ENCODE measurements at places on chromosomes 1 and 21. TPM values are rescaled to one million over a fixed set of nuclear protein-coding genes. Genes with fewer than 3 reads are reported as not detected.

GRCh38 chr1:228293393-228293792 is 85.5 kb downstream of the OBSCN start:
- DNase-seq, result no peak

- DNase-seq, result no peak
Observed at GRCh38 chr21:44400791-44401385, 47.5 kb downstream of the TRPM2 start.

GRCh38 chr1:88891951-88892340 is 579 bp upstream of the GTF2B start:
- DNase-seq, result no peak

- no peak for DNase-seq
Observed at GRCh38 chr1:111366256-111366655, 61.3 kb downstream of the OVGP1 start.

GRCh38 chr1:108034396-108034795 is 69.4 kb upstream of the VAV3 start:
- DNase-seq, result no peak

- DNase-seq, result no peak
Observed at GRCh38 chr1:223543560-223543959, 121.9 kb downstream of the CAPN8 start.

DNA sequence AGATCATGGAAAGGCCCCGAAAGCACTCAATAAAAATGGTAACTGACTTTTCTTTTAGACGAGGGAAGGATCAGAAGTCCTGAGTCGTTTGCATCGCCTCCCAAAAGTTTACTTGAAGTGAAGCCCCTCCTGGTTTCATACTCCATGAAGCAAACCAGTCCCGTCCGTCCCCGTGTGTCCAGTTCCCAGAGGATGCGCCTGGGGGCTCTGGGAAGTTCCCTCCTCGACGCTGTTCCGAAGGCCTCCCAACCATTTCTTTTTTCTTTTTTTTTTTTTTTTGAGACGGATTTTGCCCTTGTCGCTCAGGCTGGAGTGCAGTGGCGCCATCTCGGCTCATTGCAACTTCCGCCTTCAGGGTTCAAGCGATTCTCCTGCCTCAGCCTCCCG is 661 bp upstream of the OSCP1 start:
- DNase-seq, result no peak

DNA sequence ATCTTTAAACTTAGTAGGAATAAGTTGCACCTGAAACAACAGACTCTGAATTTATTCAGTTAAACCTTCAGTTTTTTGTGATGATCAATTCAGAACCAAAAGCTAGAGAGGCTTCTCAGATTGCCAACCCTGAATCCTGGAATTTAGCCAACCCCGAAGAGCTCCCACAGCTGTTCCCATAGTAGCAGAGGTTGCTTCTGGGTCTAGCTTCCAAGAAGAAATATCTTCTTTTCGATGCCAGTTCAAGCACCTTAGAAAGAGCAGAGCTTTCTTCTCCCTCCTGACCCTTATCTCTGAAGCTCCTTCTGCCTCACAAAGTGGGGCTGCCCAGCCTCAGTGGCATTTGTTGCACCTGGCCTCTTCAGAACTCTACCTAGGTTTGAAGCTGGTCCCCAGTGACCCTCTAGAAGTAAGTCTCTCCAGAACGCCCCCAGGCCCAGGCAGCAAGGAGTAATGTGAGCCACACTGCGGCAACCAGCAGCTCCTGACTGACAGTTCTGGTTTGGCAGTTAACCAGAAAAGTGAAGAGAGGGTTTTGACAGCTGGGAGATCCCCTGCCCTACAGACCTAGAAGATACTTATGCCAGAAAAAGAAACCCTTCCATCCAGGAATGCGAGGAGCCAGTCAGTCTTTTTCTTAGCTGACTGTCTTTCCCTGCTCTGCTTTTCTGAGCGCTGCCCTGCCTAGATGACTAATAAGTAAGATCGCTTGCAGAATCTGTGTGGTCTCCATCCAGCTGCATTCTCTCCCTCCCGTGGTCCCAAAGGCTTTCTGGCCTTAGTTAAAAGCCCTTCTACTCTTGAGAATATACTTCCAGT is 165.9 kb downstream of the ADGRL4 start:
- no peak for DNase-seq

DNA sequence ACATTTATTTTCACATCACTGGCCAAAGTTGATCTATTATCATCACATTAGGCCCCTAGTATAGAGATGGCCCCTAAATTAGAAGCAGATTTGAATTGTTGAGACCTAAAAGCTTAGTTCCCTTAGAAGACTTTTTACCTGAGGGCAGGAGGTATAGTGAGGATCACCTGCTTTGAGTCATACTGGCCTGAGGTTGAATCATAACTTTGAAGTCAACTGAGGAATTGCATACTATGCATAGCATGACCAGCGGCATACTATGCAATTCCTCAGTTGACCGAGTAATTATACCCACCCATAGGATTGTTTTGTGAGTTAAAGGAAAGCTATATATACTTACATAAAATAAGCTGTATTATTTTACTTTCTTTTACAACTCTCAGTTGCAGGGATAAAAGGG is 50.3 kb upstream of the DPH5 start:
- no peak for DNase-seq

DNA sequence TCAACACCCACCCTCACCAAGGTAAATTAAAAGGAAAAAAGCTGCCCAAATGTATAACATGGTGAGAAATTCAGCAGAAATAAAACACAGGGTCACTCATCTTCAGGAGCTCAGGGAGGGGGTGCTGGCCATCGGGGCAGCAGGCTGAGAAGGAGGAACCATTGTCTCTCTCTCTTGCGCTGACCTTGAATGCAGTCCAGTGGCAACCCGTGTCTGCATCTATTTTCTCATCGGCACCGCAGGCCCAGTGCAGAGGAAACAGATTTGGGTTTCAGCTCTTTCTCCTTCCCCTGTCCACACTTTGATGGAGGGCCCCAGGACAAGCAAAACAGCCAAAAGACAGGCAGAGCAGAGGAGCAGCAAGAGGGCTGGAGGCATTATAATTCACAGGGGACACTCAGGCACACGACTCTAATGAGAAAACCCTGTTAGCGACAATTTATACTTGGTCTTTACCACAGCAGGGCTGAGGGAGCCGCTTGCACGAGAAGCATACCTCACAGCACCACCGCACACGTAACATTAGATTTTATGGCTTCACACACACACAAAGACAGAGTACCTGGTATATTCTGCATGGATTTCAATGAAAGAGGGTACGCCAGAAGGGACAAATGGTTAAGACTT is 18.6 kb downstream of the MKNK1 start:
- no peak for DNase-seq

DNA sequence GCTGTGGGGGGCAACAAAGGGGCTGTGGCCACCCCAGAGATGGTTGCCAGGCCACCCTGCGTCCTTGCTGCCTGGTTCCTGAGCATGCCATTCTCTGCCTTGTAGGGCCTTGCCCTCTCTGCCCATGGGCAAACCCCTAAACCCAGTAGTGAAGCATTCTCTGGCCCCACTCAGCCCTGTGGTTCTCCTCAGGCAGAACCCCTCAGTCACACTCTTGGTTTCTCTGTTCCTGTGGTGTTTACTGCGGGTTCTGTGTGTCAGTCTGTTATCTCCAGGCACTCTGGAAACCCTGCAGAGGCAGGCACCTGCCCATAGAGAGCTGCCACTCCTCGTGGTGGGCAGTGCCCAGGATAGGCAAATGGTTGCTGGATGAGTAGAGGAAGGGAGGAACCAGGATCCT is 41.1 kb upstream of the IL19 start:
- no peak for DNase-seq

DNA sequence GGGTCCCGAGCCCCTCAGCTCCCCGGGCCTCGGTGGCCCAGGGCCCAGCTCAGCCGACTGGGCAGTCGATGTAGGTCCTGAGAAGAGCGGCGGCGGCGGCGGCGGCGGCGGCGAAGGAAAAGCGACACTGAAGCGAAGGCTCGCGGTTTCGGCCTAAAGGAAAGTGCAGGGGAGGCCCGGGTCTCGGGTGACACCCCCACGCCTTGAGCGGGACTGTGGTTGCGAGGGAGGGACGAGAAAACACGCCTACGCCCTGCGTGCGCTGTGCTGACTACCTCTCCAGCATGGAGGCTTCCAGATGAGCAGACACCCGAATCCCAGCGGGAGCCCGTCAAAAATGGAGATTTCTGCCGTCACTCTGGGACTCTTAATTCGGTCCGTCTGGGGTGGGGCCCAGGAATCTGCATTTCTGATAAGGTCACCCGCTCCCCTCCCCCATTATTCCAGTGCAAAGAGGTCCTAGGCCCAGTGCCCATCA is 31.2 kb downstream of the DNTTIP2 start:
- peak; percentile 69 for DNase-seq

Gene KCNA3
- total RNA-seq, result 68.4 TPM

Gene MCOLN3
- 2.2 TPM for total RNA-seq

Gene SLAMF9
- total RNA-seq, result not detected

Gene TRIM46
- total RNA-seq, result 13.4 TPM

Gene PGBD5
- total RNA-seq, result not detected

Gene AK5
- 4.7 TPM for total RNA-seq

Gene OR2T35
- not detected for total RNA-seq

Gene TPTE
- total RNA-seq, result not detected

Gene AMY2A
- total RNA-seq, result not detected

Gene KCNN3
- total RNA-seq, result 0.06 TPM

Data from activated naive CD8-positive, alpha-beta T cell treated with anti-CD3 and anti-CD28 coated beads, Interleukin-2, amount 10 ng/mL, durations not matched to agents 7 days and 5 days (primary cell).